ENCODE measurements at places on chromosomes 5 and 9.

DNA sequence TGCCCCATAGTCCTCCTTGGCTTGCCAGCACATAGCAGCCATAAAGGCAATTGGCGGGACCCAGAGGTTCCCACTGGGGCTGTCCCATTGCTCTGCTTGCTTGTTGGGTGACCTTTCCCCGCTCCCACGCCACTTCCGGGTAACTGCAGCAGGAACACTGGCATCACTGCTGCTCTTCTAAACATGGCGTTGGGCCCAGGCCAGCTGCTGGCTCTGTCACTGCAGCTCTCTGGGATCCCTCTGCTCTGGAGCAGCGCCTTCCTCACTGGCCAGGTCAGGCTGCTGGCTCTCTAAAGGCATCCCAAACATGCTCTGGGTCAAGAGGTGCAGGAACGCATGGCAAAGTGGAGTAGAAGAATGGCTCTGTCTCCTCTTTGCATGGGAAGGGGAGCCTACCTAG lies 92.9 kb downstream of the DRD1 start:
- no peak for DNase-seq

DNA sequence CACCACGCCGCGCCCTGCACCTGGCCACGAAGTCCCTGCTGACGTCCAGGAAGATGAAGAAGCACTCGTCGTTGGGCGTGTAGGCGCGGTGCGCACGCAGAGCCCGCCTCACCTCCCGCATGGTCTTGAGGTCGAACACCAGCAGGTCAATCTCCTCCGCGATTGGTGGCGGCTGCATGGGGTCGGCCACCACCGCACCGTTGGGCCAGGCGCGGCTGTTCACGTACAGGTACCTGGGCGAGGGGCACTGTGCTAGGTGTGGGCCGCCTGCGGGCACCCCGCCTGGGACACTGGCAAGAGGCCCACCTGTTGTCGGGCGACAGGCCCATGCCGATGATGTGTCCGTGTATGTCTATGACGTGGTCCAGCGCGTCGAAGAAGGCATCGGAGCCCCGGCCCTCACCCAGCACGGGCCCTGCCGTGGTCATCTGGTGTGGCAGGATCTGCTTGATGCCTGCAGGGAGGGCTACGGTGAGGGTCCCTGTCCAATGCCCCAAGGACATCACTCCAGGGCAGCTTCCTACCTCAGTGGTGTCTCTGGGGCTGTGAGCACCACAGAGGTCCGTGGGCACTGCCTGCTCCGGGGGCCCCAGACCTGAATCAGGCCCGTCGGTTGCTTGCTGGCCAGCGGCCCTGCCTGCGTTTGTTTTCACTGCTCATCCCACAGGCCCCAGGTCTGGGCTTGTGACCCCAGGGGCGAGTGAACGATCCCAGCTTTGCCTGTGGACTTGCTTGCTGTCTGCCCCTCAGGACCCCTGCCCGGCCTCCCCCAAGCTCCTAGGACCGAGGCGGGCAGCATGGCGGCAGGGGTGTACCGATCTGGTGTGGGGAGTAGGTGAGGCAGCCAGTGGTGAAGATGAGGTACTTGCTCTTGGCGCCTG lies 3.1 kb downstream of the FBXW5 start:
- no peak for DNase-seq

GRCh38 chr5:78974011-78974410 lies 11.1 kb downstream of the ARSB start:
- DNase-seq: no peak

DNA sequence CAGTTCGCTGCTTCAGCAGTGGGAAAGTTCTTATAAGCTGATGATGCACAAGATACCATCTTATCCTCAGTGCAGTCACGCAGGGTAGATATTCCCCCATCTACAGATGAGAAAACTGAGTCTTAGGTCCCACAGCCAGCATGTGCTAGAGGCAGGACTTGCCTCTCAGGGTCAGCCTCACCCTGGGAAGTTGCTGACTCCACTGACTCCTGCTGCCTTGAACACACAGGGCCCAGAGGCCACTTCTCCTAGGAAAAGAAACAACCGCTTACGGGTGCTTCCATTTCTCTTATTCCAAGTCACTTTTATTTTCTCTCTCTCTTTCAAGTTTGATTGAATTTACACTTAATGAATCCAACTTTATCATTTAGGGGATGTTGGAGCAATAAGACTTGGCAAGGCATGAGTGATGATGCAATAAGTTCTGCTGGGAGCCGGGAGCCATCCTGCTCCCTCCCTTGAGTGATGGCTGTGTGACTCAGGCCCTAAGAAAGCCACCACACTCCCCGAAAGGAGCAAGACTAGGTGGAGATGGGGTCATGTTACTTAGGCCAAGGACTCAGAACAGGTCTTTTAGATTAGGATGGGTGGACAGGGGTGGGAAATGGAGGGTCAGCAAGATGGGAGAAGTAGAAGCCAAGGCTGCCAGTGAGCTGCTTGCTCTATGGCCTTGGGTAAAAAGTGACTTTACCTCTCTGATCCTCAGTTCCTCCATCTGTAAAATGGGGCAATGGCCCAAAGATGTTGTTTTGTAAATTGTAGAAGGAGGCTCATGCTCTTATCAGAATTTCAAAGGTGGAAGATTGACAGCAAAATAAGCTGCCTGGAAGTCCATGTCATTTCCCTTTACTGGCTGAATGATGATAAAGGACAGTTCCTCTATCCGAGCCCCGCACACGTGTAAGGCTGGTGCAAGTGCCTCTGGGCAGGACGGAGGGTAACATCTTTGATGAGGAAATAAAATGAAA lies 67.4 kb upstream of the ZNF618 start:
- no peak for DNase-seq

DNA sequence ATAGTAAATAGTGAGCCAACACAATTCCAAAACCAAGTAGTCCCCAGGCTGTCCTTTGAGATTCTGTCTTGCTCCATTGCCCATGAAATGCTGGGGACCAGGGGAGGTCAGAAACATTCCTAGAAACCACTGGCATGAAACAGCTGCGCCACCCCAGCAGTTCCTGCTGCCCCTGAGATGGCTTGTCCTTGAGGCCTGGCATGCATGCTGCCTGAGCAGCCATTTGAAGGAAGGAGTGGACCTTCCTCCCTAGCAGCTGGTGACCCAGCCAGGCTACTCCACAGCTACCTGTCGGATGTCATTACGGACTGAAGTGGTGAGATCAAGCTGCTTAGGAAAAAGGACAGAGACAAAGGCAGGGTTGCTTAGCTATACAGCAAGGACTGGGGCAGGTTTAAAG lies 260.6 kb downstream of the DENND1A start:
- no peak for DNase-seq

GRCh38 chr9:126616521-126616976 lies 2.8 kb downstream of the LMX1B start:
- no peak for DNase-seq

GRCh38 chr9:121183666-121184423 lies 17.8 kb downstream of the RAB14 start:
- no peak for DNase-seq

- no peak for DNase-seq
Observed at GRCh38 chr5:30661730-30662129, 531.8 kb upstream of the CDH6 start.

DNA sequence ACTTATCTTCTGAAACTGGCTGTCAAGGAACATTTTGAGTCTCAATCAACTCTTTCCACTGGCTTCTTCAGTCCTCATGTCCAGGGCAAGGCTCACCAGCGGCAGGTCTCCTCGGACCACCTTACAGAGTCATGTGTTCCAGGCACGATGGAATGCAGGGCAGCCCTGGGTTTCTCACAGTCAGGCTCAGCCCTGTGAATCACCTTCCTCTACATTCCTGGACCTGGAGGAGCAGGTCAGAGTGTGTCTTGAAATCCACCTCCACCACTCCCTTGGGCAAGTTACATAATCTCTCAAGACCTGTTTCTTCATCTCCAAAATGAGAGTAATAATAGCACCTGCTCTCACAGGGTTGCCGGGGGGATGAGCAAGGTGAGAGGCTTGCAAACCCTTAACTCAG lies 16.0 kb downstream of the ENC1 start:
- no peak for DNase-seq

GRCh38 chr5:37786416-37786815 lies 53.4 kb downstream of the GDNF start:
- no peak for DNase-seq

- DNase-seq: no peak
Observed at GRCh38 chr5:127192150-127192549, 98.4 kb upstream of the MEGF10 start.

GRCh38 chr9:112489039-112489546 lies 2.5 kb downstream of the KIAA1958 start:
- no peak for DNase-seq

DNA sequence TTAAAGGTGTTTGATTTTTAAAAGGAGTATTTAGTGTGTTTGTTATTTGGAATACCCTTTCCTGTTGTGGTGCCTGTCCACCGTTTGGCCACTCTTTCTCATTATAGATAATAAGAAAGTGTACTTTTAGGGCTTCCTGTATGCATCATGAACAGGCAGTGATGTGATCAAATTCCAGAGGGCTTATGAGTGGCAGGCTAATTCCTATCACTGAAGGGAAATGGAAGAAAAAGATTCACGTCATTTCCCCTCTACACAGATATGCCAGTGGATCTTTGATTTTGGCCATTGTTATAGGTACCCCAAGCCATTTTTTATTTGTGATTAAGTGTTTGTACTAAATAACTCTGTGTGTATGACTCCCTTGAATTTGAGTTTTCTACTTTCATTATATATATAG lies 37.1 kb downstream of the RPS6 start:
- no peak for DNase-seq

GRCh38 chr5:51488803-51489642 lies 105.8 kb downstream of the ISL1 start:
- DNase-seq: no peak

DNA sequence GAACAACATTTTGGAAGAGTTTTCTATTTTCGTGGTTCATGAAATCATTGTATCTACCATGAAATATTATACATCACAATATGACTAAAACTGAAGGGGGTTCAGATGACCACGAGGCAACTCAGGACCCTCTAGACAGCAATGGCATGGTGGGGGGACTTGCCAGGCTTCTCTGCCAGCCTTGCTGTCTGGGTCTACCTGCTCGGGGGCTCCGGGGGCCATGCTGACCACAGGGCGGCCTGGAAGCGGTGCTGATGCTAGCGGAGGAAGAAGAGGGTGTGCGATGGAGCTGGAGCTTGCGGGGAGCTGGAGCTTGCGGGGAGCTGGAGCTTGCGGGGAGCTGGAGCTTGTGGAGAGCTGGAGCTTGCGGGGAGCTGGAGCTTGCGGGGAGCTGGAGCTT lies 89.2 kb upstream of the IRX4 start:
- no peak for DNase-seq

DNA sequence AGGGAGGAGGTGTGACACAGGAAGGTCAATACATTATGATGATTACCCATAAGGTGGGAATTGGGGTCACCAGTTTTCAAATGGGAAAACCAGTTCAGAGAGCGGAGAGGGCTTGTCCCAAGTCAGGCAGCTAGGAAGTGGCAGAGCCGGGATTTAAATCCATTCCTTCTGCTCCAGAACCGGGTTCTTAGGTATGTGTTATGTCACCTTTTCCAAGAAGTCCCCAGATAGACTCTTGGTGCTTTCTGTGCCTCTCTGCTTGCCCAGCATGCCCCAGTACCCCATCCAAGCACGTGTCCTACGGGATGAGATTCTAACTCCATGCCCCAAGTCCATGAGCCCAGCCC lies 69.9 kb downstream of the LMX1B start:
- DNase-seq: no peak

GRCh38 chr9:117882171-117882570 lies 178.0 kb downstream of the TLR4 start:
- DNase-seq: no peak
